Keratinocyte (primary cell): ENCODE measurements at places on chromosomes 4 and X. TPM values are rescaled to one million over a fixed set of nuclear protein-coding genes. Genes with fewer than 3 reads are reported as not detected.

POU4F2 gene
- polyA plus RNA-seq, result not detected in 3 replicates

BEND4 gene
- polyA plus RNA-seq, result not detected in 3 replicates

UGT2B10 gene
- not detected in 3 replicates for polyA plus RNA-seq

BEX5 gene
- 0.58 to 1.8 TPM (median 1.5 TPM) in 3 replicates for polyA plus RNA-seq

ANXA10 gene
- polyA plus RNA-seq, result 0.05 to 0.15 TPM in 2 of 3 replicates, not detected in the other

CDX4 gene
- not detected in 3 replicates for polyA plus RNA-seq

MSMO1 gene
- polyA plus RNA-seq, result 334 to 541 TPM (median 482 TPM) in 3 replicates
